T-helper 1 cell (primary cell): ENCODE measurements at places on chromosomes 1 and 21.

GRCh38 chr1:96414598-96414997 lies 307.0 kb upstream of the PTBP2 start:
- DNase-seq = no peak

- no peak for DNase-seq
Observed at GRCh38 chr1:168607872-168608428, 31.5 kb downstream of the XCL1 start.

- DNase-seq = no peak
Observed at GRCh38 chr1:32953495-32953894, 11.1 kb downstream of the RNF19B start.

GRCh38 chr1:36673202-36673601 lies 190.5 kb upstream of the CSF3R start:
- DNase-seq = no peak

- no peak for DNase-seq
Observed at GRCh38 chr1:40563266-40563665, 31.8 kb downstream of the ZNF684 start.

GRCh38 chr1:227218870-227219573 lies 99.3 kb downstream of the CDC42BPA start:
- DNase-seq = no peak
